NCI-H1048 (cell line): ENCODE measurements at places on chromosomes 3 and 15.

- no peak for DNase-seq
These were observed 1229.1 kb downstream of the ROBO2 start for GRCh38 chr3:78268716-78269668.

- DNase-seq = peak; percentile 43
These were observed 203.4 kb downstream of the ADAMTS9 start for GRCh38 chr3:64484289-64484992.

DNA sequence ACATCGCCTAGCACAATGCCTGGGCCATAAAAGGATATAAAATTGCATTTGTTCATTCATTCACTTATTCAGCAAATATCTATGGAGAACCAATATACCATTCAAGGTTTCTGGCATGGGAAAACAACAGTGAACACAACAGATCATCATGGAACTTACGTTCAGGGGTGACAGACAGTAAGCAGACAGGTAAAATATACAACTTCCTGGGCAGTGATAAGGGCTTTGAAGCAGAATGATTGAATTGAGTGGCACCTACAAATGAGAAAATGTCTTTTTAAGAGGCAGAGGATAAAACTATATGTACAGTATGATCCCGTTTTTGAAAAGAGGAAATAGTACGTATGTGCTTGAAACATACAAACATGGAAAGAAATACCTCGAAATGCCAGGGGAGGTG lies 39.2 kb downstream of the CMTM7 start:
- DNase-seq = no peak

DNA sequence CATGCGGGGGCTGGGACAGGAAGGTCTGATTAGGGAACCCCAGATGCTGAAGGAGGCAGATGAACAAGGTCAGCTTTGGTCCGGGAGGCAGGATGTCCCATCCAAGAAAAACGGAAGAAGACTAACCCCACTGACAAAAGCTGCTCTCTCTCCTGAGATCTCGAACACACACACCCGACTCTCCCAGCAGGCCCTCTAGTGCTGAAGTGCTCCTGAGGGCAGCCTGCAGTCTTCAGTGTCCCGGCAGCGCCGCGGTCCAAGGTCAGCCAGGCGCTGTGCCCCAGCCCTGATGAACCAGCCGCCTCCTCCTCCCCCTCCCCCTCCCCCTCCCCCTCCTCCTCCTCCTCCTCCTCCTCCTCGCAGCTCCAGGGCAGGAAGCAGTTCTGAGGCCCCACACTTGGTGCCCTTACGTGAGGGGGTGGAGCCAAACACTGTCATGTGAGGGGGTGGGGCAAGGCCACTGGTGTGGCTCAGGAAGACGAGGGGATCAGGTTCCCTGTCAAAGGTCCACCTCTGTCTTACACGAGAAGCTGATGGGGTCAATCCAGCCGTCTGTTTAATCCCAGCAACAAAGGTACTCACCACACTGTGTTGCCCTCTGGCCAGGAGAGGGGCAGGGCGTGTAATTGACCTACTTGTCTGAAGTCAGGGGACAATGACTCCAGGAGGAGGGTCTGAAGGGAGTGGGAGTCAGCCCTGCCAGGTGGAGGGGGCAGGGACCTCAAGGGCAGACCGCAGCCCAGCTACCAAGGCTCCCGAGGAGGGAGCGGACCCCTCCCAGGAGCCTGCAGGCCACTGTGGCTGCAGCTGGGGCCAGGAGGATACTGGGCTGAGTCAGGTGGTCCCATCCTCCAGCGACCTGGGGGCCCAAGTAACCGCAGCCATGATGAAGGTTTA lies 34.3 kb downstream of the PRR23E start:
- DNase-seq = no peak

DNA sequence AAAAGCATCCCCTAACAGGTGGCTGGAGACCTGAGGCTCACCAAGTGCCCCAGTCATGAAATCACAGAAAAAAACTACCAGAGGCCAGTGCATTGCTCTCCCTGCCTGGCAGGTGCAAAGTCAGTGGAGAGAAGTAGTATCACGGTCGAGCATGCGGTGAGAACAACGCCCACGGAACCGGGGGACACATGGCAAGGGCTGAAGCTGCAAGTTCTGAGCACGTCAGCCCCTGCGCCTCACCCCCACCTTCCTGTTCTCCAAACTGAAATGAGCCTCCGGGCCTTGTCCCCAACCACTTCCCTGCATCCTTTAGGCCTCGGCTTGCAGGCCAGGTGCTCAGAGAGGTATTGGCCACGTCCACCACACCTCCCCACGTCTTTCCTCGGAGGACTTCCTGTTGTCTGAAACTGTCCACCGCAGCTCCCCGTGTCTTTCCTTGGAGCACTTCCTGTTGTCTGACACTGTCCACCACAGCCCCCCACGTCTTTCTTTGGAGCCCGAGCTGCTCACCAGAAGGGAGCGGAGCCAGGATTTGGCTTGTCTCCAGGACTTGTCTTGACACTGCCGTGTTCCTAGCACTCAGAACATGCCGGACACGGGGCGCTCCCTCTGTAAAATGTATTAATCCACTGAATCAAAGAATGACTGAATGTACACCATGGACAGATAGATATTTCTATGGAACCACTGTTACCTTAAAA lies 43.9 kb downstream of the NSMCE3 start:
- DNase-seq = no peak

- DNase-seq = no peak
These were observed 27.1 kb downstream of the KY start for GRCh38 chr3:134623615-134624245.
